Astrocyte of the spinal cord (primary cell): ENCODE measurements at places on chromosomes 1 and 21.

- no peak for DNase-seq
Observed at GRCh38 chr1:36913016-36913415, 121.3 kb downstream of the GRIK3 start.

- no peak for DNase-seq
Observed at GRCh38 chr1:59757197-59757747, 57.5 kb upstream of the HOOK1 start.

DNA sequence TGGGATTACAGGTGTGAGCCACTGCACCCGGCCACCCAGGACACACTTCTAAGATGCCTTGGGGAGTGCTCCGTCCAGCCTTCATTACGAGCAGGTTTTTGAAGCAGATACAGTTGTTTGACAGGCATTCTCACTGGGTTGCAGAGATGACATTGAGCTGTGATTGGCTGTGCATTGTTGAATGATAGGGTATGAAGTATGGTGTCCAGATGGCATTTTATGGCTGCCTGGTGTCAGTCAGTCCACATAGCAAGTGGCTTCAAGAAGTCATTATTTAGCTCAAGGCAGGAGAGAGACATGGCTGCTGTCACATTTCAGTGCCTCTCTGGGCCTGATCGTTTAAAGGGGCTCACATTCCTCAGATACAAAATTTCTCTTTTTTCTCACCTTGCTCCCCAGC is 14.8 kb upstream of the PADI2 start:
- no peak for DNase-seq

DNA sequence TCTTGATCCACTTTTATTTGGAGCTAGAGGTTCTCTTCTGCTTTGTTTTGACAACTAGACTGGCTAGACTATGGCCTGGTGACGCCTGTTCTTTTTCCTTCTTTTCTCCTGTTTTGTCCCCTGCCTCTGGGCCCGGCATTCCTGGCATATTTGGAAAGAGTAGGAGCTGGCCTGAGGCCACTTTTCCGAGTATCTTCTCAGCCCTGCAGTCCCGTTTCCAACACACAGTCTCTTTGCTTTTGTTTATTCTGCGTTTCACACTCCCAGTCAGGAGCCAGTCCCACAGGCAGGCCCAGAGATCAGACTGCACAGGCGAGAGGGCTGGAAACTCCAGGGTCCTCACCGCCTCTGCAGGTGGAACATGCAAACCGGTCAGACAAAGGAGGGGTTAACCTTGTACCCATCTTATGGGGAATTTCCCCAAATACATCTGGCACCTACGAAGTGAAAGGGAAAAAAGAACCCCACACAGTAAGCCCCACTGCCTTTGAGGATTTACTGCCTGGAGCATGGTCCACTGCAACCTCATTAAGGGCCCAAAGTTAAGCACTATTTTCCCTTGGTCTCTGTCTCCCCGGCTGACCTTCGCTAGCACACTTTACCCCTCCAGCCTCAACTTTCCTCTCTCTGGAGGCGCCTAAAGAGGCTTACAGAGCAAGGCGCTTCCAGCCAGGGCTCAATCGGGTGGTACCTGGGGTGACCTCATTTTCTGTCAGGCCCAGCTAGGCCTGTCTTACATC is 141.1 kb downstream of the TOMM20 start:
- peak; percentile 91 for DNase-seq

- no peak for DNase-seq
Observed at GRCh38 chr1:93703643-93704042, 22.0 kb upstream of the BCAR3 start.
